ENCODE measurements at places on chromosomes 2 and 18.

DNA sequence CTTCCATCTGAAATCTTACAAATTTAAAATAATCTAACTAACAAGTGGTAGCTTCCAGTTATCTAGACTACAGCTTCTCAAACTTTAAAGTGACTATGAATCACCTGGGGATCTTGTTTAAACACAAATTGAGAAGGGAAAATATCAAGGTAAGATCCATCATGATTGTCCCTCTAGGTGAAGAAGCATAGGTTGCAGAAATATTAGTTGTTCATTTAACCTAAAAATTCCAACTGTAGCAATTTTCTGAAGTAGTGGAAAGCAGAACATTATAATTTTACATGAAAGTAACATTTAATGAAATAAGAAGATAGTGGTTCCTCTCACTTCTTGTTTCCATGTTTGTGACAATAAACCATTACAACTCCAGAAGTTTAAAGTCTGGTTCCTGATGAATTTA is 17.3 kb downstream of the GALNT3 start:
- DNase-seq = no peak

- peak; percentile 46 for DNase-seq
These were observed at the start of gene RNF152 for GRCh38 chr18:61892683-61893308. Gene RNF152 (minus strand): TSS chr18:61893007. CDS start chr18:61816463, 76,544 bp downstream.

GRCh38 chr18:58886431-58886830 is 21.8 kb downstream of the ZNF532 start:
- no peak for DNase-seq

GRCh38 chr2:45897842-45898241 is 246.4 kb downstream of the PRKCE start:
- no peak for DNase-seq

GRCh38 chr2:237879058-237879430 is 19.6 kb downstream of the RAMP1 start:
- DNase-seq = peak; percentile 66

GRCh38 chr2:188909036-188909435 is 65.1 kb upstream of the COL3A1 start:
- DNase-seq = peak; percentile 33

DNA sequence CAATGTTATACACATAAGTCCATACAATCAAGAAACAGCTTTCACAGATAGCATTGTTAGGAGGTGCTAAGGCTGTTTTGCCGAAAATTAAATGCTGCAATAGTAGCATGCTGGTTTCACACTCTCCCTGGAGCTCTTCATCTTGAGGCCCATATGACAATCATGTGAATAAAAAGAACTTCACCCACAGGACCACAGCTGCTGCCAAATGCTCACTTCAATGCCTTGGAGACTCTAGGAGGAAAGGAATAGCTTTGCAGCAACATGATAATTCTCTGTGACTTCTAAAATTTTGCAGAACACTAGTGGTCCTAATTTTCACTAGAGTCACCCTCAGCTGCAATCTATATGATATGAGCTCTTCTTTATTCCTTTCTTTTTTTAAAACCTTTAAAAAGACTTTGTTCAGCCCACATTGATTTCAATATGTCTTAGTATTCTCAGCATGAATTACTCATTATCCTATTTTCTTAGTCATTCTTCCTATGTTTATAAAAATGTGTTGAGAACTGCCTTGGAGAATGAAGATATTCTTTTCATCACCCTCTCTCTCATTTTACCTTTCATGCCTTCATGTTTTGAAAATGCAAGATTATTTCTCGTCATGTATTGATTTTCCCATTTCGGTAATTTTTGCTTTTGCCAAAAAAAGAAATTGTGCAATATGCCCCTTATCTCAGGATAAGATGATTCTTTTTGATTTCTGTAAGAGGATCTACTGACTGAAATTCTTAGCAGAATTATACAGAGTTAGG is 108.2 kb downstream of the PDE1A start:
- DNase-seq = peak; percentile 50

GRCh38 chr2:188349019-188349418 is 57.3 kb downstream of the GULP1 start:
- DNase-seq = no peak

GRCh38 chr2:121906170-121906569 is 150.7 kb downstream of the TSN start:
- no peak for DNase-seq

- peak; percentile 17 for DNase-seq
These were observed 23.0 kb upstream of the CEP68 start for GRCh38 chr2:65033178-65033577.

GRCh38 chr18:26621161-26622026 is 73.0 kb upstream of the KCTD1 start:
- DNase-seq = peak; percentile 71

DNA sequence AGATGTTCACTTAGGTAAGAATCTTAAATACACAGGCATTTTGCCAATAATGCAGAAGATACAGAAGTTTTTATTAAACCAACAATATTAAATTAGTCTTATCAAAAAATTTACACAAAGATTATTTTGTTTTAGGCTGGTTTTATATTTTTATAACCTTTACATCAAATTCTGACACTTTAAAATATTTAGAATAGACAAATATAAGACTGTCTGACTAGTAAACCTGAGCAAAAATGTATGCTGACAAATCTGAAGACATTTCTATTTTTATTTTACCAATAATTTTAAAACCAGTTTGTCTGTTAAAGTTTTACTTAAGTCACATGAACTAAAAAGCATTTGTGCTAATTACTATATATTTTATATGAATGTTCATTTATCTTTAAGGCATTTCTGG is 72.1 kb upstream of the ZNF236 start:
- no peak for DNase-seq

- no peak for DNase-seq
These were observed 270.1 kb downstream of the IRS1 start for GRCh38 chr2:226529556-226529955.

GRCh38 chr18:58205443-58206160 is 161.6 kb downstream of the NEDD4L start:
- peak; percentile 62 for DNase-seq

GRCh38 chr18:63316612-63317555 is 2.7 kb downstream of the BCL2 start:
- no peak for DNase-seq

- no peak for DNase-seq
These were observed 53.0 kb downstream of the ICOS start for GRCh38 chr2:203989521-203989920.

DNA sequence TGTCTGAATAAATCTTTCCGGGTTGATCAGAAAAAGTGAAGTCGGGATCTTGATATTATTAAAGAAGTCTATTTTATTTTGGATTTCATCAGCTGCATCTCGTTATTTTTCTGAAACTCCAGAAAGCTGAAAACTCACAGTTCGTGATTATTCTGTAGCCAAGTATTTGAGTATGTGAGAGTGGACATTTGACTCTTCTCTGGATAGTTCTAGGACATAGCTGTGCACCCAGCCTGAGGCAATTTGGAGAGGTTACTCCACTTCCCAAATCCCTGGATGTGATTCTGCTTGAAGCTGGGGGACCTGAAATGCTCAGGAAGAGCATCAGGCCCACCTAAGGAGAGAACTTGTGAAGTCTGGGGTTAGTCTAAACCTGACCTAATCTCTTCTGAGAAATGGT is 117.6 kb upstream of the PID1 start:
- DNase-seq = no peak

- DNase-seq = no peak
These were observed 22.1 kb downstream of the OTOF start for GRCh38 chr2:26455670-26456439.

- DNase-seq = peak; percentile 4
These were observed 44.2 kb upstream of the DSC1 start for GRCh38 chr18:31206787-31207381.

GRCh38 chr2:229519655-229520430 is 194.5 kb downstream of the DNER start:
- DNase-seq = peak; percentile 46

DNA sequence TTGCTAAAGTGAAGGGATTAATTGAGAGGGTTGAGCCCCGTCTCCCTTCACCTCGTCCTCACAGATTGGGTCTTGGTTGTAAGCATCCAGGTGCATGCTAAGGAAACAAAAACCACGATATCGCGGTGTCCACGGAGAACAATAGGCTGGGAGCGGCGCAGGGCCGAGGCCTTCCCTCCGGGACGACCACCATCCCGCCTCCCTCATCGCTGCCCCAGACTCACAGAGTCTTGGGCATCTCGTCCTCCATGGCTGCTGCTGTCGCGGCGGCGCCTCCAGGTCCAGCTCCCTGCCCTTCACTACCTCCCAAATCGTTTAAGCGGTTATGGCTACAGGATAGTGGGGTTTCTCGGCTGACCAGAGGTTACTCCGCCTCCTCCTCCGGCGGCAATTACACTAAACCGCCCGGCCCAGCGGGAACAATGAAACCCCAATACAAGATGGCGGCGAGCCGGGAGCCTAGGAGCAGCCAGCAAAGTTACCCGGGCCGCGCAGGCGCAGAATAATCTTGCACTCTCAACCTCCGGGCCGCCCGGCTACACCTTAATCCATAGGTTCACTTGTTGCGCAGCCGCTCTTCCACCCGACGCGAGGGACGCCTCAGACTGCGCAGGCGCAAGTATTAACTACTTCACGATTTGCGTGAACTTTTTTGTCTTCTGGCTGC is at the start of gene TIA1:
TIA1 (minus strand) TSS at position 448 of the 667 bp plus-strand sequence; CDS start at position 250, 198 bp downstream.
- peak; percentile 99 for DNase-seq

- no peak for DNase-seq
These were observed 24.7 kb downstream of the LYPD6B start for GRCh38 chr2:149063177-149063576.

GRCh38 chr2:188196343-188197008 is 95.2 kb upstream of the GULP1 start:
- peak; percentile 56 for DNase-seq

- no peak for DNase-seq
These were observed 8.8 kb downstream of the PDCD1 start for GRCh38 chr2:241849616-241850543.

GRCh38 chr2:154855138-154855537 is 156.6 kb downstream of the KCNJ3 start:
- DNase-seq = no peak

GRCh38 chr2:66270247-66270646 is 164.7 kb upstream of the MEIS1 start:
- DNase-seq = no peak

- DNase-seq = no peak
These were observed 109.7 kb downstream of the B3GNT2 start for GRCh38 chr2:62305421-62306176.

- DNase-seq = no peak
These were observed 1572.8 kb upstream of the PIK3C3 start for GRCh38 chr18:40382197-40382596.

DNA sequence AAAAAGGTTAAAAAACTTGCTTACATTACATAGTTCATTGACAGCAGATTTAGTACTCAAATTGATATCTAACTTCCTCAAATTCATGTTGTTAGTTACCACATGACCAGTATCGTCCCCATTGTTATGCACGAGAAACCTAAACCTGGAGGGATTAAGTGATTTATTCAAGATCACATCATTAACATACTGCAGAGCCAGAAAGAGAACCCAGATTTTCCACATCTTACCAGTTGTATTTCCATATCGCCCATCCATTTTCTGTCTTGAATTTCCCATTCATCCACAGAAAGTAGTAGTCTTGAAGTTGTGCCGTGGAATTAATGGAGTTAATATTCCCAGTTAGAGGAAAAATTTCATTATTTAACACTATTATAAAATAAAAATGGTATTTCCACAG is 512.0 kb downstream of the METTL4 start:
- DNase-seq = no peak

DNA sequence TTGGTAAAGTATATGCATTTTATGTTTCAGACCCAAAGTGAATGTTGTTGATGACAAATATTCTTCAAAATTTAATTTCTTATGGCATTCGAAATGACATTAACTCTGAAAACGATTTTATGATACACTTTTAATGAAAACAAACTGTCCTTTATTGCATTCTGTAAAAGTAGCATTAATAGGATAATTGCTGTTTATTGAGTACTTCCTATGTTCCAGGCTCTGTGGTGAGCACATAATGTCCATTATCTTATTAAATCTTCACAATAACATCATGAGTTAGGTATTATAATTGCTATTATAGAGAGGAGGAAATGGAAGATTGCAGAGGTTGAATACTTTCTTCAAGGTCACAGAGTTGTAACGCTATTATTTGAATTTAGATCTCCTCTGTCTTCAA is 638.0 kb downstream of the LRP1B start:
- no peak for DNase-seq

All from choroid plexus epithelial cell (primary cell).